SK-MEL-5 (cell line): ENCODE measurements at places on chromosomes 3 and 15.
A peak's percentile ranks its signal among the peaks of the same experiment; 100 is the strongest.

GRCh38 chr3:4726549-4726948, 233.4 kb downstream of the ITPR1 start:
- DNase-seq: no peak

DNA sequence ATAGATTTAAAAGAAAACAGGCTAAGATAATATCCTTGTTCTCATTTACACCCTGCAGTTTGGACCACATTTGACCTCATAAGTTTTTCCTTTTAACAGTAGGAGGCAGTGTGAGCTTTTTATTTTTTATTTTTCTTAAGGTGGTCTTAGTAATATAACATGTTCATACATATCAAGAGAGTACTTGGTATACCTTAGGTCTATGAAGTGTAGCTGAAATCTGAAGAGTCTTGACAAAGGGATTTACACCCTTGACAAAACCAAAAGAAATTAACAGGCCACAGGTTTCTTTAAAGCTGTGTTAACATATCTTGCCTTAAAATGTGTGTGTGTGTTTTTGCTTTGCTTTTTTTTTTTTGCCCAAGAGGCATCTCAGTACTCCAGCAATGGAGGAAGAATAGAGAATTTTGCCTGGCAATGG, 3.2 kb downstream of the RAP2B start:
- DNase-seq: peak; percentile 58

- DNase-seq: no peak
Observed at GRCh38 chr3:89419647-89420241, 312.3 kb downstream of the EPHA3 start.

DNA sequence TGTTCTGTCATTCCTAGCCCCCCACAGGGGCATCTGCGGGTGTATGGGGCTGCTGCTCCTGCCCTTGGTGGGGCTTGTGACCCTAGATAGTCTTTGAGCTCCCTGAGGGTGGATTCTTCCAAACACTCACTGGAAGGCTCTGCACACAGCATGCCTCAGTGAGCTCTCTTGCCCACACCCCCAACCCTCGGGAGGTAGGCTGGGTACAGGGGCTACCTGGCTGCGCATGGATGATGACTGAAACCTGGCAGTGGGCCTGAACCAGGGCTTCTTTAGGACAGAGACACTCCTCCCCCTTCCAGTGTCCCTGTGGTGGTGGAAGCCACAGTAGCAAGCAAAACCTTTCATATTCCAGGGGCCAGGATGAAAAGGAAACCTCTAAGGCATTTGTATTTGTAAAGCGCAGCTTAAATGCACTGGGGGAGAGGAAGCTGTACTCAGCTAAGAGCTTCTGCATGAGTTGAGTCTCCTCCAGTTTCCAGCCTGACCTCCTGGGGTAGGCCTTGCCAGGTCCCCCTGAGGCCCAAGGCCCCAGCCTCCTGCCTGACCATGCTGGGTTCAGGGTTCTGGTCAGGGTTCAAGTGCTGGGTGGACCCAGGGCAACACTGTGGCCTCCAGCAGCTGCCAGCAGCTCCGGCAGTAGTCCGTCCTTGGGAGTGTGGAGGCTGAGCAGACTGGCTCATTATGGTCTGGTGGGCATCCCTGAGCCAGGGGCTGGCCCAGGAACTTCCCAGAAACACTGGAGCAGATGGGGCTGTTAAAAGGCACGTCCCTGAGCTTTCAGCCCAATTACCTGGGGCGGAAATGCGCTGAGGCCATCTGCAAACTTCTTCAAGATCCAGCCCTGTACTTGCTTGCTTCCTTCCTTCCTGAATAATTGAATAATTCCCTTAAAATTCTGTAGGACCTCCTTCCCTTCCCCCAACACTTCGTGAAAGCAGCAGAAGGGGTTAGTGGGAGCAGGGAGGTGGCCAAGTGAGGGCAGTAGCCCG, 89.7 kb downstream of the HMG20A start:
- DNase-seq: no peak

DNA sequence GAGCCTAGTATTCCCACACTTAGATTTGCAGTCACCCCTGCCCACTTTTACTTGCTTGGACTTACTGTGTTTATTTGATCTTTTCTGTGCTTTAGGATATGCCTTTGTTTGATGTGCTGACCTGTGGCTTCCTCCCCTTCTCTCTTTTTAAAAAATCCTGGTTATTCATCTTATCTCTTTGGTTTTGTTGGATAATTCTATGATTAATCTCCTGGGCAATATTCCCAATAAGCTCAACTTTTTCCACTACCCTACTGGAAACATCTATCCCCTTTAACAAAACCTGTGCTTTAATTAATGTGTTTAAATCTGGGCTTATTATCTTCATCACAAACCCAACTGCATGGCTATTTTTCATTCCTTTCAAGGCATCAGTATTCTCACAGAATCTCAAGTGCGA, 476.0 kb upstream of the TGFBR2 start:
- no peak for DNase-seq

- no peak for DNase-seq
Observed at GRCh38 chr3:160448845-160449635, 546 bp downstream of the TRIM59 start.

DNA sequence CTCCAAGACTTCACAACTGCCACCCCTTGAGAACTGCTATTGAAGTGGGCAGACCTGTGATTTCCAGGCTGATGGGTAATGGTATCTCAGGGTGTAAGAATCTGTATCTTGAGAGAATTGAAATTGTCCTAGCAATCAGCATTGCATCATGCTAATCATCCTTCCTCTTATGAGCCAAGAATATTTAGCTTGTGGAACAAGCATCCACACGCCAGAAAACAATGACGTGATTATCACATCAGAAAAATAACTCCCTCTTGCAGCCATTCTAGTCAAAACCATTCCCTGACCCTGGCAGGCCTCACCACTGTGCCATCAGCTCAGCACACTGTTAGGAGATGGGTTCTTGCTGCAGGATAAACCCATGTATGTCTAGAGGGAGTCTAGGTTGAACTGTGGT, 6.7 kb downstream of the BCL2L10 start:
- no peak for DNase-seq

GRCh38 chr3:64343689-64344430, 118.6 kb upstream of the PRICKLE2 start:
- DNase-seq: no peak

- DNase-seq: peak; percentile 84
Observed at GRCh38 chr3:177777699-177778098, 580.4 kb upstream of the TBL1XR1 start.

- DNase-seq: no peak
Observed at GRCh38 chr3:38214560-38214959, 49.2 kb downstream of the OXSR1 start.

DNA sequence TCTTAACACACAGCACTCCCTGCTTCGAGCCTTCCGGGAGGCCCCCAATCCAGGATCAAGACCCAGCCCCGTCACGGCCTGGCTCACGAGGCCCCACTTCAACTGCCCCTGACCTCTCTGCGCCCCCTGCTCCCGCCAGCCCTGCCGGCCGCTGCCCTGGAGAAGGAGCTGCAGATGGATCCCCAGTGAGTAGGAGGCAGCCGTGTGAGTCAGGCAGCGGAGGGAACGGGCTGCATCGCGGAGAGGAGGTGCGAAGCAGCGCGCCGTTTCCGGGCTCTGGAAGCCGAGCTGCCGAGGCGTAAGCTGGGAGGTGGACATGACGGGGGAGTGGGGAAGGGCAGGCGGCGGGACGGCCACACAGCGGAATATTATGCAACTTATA, 133.4 kb downstream of the TPRA1 start:
- DNase-seq: no peak

- DNase-seq: no peak
Observed at GRCh38 chr15:84898761-84899160, 14.3 kb downstream of the SLC28A1 start.

- no peak for DNase-seq
Observed at GRCh38 chr15:48334260-48334659, 3.0 kb downstream of the DUT start.

GRCh38 chr3:40913192-40913591, 286.1 kb upstream of the CTNNB1 start:
- DNase-seq: no peak

GRCh38 chr3:141876891-141877621, 613 bp downstream of the ATP1B3 start:
- DNase-seq: peak; percentile 42

DNA sequence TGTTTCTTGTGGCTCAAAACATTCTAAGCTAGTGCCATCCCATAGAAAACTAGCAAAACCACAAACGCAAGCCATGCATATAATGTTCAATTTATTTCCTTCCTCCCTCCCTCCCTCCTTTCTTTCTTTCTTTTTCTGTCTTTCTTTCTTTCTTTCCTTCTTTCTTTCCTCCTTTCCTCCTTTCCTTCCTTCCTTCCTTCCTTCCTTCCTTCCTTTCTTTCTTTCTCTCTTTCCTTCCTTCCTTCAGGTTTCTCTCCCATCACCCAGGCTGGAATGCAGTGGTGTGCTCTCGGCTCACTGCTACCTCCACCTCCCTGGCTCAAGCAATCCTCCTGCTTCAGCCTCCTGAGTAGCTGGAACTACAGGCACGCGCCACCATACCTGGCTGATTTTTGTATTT, 492.8 kb upstream of the PROK2 start:
- no peak for DNase-seq

DNA sequence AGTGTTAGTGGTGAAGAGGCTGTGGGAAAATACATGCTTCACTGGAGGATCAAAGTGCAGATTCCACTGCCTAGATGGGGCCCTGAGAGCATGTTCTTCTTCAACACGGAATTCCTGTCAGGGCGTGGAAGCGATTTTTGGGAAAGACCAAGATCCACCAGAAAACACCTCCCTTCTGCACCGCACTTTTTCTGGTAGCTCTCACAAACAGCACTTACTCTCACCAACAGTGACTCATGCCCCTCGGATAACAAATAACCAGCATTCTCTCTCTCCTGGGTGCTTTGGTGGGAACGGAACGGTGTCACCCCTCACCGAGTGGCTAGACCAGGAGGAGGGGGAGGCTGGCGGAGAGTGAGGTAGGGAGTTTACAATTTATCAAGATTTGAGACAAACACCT, 40.1 kb downstream of the ADAMTSL3 start:
- DNase-seq: no peak

DNA sequence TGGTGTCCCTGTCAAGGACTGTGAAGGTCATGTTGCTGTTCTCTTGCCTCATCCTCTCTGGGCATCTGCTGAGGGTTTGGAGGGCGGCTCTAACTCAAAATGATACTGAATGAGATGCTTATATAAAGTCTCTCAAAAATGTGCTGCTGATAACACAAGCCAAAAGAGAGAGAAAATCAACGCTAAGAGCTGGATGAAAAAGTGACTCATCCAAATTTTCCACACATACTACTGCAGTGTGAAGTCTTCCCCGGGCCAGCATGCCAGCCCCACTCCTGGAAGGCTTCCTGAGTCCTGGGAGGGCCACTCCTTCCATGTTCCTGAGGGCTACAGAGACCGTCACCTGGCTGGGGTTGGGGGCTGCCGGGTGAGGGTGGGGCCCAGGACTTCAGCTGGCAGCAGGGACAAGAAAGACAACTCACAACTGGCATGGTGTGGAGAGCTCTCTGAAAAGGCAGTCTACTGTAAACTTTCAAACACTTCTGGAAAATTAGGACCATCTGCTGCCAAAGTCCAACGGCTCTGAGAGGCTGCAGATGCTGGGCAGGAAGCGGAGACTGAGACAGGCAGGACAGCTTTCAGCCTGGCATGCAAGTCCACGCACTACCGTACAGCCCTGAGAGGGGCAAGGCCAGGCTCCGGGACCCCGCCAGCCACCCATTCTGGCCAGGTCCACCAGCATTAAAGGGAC, 200.3 kb downstream of the ADAMTS17 start:
- no peak for DNase-seq

DNA sequence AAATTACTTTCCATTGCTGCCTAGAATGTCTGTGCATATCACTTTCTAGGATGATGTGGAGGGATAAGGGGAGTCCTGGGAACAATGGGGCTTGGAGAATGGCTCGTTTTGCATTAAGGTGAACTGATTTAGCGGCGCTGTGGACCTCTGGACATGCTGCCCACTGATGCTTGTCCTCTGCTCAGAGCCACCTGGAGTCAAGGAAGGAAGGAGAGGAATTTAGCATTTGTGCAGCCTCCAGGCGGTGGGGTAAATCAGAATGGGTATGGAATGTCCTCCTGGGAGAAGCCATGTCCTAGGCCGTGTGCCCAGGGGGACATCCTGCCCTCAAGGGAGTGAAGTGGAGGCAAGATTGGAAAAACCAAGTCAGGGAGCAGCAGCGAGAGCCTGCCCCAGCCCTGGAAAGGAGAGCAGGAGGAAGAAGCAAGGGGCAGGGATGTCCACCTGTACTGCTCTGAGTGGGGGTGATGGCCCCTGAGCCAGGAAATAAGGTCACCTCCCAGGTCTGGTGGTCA, 37.8 kb downstream of the KY start:
- DNase-seq: no peak

GRCh38 chr3:153073636-153074035, 88.4 kb upstream of the RAP2B start:
- no peak for DNase-seq

- no peak for DNase-seq
Observed at GRCh38 chr3:88985491-88985890, 121.9 kb upstream of the EPHA3 start.

DNA sequence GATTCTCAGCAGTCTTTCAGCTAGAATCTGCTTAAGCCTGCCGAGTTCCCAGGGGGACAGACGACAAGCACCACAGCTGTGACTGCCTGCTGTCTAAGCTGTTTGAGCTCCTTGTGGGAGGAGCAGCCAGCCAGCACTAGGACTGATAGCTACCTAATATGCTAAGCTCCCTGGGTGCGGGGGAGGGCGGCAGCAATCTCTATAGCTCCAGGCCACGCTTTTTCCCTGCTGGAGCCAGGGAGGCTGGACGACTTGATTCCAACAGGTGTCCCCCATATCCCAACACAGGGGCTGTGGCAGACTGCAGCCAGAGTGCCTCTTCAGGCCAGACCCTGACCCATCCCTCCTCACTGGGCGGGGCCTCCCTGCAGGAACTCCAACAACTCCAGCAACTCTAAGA, 134.1 kb upstream of the ARPP21 start:
- DNase-seq: no peak

- DNase-seq: peak; percentile 74
Observed at GRCh38 chr15:44738340-44738984, 2.1 kb downstream of the TRIM69 start.
